Umbilical cord (tissue), 2 donors: ENCODE measurements at places on chromosomes 12 and 14.
A peak's percentile ranks its signal among the peaks of the same experiment; 100 is the strongest.

- no peak for DNase-seq
Measured at GRCh38 chr14:56268673-56269072, 150.5 kb downstream of the PELI2 start.

DNA sequence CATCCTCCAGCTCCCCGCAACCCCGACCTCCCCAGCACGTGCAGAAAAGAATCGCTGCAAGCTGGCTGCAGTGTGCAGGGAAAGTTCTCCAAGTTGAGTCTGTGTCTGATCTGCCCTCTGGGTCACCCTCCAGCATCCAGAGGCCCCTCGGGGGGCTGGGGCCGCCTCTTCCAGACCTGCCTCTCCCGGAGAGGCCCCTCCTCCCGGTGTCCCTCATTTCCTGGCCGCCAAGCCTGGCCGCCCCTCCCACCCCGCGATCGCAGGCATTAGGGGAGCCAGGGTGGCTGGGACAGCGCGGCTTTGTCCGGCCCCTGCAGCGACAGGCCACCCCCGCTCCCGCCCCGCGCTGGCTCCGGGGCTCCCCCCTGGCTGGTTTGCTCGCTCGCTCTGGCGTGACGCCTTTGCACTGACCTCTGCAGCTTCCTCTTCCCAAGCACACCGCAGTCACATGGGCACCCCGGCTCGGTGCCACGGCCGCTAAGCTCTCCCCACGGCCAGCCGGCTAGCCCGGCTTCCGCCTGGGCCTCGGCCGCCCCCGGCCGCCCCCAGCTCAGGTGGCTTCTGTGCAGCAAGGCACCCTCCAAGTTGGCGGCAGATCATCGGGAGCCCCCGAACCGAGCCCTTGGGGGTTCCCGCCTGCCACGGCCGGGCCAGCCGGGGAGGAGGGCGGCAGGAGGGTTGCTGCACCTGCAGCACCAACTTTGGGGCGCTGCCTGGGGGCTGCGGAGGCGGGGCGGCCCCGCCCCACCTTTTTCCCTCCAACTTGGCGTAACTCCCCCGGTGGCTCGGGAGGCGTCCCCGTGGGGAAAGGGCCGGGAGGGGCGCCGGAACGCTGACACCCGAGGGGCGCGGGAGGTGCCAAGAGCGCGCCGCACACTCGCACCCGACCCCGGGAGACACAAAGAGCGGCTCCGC, 43.7 kb downstream of the KDM2B start:
- peak; percentile 94 for DNase-seq

GRCh38 chr12:76006028-76006925, 25.3 kb downstream of the PHLDA1 start:
- no peak for DNase-seq

DNA sequence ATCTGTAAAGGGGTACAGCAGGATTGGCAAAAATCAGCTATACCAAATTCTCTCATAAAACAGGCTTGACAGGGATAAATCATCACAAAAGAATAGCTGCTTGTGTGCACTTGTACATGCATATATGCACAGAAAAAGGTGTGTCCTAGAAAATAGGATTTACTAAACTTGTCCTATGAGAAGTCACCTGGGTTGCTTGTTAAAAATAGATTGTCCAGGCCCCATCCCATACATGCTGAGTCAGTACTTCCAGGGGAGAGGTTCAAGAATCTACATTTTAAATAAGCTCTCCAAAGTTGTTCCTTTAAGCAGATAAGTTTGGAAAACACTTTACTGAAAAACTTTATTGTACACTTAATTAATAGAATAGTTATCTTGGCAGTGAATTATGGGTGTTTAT, 123.1 kb downstream of the ANO6 start:
- no peak for DNase-seq

- DNase-seq: no peak
Measured at GRCh38 chr12:12823811-12824210, 10.7 kb downstream of the DDX47 start.

- no peak for DNase-seq
Measured at GRCh38 chr14:69917287-69917686, 38.1 kb downstream of the SMOC1 start.
